ENCODE measurements at places on chromosomes 1 and 21. TPM values are rescaled to one million over a fixed set of nuclear protein-coding genes. Genes with fewer than 3 reads are reported as not detected.

Gene MYCL
- polyA plus RNA-seq = 10.1 TPM

GRCh38 chr1:2594001-2594640 lies 7.5 kb downstream of the PRXL2B start:
- no peak for DNase-seq

- no peak for DNase-seq
These were observed at the start of gene TMCO4 for GRCh38 chr1:19799230-19800075. TMCO4 (minus strand) TSS chr1:19799916; CDS start chr1:19780758, 19,158 bp downstream.

GRCh38 chr1:50108497-50109059 lies at the start of gene ELAVL4:
ELAVL4 (plus strand) TSS chr1:50108920; CDS start chr1:50109190, 270 bp downstream.
- DNase-seq = no peak

Gene NMNAT2
- polyA plus RNA-seq = 4.6 TPM

DNA sequence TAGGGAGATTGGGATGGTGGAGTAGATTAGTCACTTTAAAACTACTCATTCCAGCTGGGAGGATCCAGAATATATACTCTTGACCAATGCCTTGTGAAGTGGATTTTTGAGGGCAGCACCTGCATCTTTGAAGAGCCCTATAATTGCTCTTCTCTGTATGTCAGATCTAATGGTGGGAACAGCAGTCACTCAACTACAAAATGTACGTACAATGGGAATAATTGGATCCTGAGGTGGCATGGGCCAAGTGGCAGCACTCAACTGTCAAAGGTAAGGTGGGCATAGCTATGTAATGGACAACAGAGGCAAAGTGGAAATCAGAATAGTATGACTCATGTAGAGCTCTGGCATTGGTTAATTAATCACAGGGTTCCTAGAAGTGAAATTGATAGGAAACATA lies 51.6 kb upstream of the KIAA0040 start:
- DNase-seq = no peak

DNA sequence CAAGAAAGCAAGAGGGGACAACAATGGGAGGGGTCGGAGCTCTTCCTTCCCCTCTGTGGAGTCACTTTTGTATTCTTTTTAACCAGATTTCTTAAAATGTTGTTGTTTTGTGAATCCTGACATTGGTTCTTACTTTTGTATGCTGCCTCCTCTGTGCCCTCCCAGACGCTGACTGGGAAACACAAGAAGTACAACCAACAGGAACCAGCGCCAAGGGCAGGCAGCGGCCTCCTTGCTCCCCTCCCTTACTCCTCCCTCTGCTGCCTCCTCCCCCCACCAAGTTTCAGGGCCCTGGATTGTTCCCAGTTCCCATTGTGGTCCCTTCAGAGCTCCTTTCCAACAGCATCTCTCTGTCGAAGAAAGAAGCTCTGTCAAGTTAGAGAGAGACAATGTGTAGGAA lies 111.1 kb downstream of the BRINP2 start:
- no peak for DNase-seq

DNA sequence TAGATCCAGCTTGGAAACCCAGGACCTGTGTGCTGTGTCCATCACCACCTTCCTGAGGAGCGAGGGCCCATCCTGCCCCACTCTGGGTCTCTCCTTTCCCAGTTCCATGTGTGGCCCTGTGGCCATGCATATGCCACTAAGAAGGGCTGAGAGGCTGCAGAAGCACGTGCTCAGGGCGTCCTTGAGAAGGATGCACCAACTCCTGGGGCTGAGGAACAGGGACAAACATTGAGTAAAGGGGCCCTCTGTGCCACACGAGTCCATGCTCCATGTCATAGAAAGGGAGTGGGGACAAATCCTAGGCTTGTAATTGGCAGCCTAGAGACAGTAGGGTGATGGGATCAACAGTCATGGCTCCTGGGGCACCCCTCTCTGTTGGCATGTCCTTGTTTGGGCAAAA lies 8.4 kb downstream of the ETV3L start:
- DNase-seq = no peak

DNA sequence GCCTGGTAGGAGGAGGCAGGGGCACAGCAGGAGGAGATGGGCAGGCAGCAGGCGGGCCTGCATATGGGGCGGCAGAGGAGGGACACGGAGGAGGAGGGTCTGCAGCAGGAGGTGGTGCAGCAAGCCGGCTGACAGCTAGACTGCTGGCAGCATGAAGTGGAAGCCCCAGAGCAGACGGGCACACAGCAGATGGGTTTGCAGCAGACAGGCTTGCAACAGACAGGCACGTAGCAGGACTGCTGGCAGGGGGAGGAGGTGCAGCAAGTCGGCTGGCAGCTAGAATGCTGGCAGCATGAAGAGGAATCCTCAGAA lies 615 bp downstream of the KRTAP10-5 start:
- DNase-seq = no peak

Gene SPRR2A
- polyA plus RNA-seq = not detected

DNA sequence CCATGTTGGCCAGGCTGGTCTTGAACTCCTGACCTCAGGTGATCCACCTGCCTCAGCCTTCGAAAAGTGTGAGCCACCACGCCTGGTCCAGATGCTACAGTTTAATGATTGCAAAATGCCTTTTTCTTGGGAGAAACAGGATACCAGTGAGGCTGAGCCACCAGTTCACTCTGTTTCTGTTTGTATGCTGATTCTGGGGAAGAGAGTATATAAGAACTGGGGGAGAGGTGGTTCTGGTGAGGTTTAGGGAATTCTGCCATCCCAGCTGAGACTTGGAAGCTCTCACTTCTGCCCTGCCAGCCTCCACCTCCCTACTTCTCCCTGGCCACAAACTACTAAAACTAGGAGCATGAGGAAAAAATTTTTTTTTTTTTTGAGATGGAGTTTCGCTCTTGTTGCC lies 8.1 kb upstream of the PMF1 start:
- DNase-seq = no peak

DNA sequence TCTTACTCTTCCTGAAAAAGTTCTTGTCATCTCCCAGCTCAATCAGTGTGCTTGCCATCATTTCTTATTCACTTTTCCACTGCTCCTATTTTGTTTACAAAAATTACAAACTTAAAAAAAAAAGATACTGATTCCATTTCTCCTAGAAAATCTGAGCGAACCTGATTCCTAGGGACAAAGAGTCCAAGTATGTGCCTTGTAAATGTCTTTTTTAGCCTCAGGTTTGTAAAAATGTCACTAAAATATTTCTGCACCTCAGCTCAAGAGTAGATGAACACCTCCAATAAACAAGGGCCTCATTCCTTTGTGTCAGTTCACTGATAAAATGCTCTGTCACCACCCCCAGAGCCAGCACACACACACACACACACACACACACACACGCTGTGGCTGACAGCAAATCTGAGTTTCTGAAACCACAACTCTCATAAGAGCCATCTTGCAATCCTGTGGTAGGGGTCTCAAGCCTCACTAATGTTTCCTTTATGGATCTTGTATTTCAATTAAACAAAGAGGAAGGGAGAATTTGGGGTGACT lies 299.2 kb downstream of the PBX1 start:
- no peak for DNase-seq

DNA sequence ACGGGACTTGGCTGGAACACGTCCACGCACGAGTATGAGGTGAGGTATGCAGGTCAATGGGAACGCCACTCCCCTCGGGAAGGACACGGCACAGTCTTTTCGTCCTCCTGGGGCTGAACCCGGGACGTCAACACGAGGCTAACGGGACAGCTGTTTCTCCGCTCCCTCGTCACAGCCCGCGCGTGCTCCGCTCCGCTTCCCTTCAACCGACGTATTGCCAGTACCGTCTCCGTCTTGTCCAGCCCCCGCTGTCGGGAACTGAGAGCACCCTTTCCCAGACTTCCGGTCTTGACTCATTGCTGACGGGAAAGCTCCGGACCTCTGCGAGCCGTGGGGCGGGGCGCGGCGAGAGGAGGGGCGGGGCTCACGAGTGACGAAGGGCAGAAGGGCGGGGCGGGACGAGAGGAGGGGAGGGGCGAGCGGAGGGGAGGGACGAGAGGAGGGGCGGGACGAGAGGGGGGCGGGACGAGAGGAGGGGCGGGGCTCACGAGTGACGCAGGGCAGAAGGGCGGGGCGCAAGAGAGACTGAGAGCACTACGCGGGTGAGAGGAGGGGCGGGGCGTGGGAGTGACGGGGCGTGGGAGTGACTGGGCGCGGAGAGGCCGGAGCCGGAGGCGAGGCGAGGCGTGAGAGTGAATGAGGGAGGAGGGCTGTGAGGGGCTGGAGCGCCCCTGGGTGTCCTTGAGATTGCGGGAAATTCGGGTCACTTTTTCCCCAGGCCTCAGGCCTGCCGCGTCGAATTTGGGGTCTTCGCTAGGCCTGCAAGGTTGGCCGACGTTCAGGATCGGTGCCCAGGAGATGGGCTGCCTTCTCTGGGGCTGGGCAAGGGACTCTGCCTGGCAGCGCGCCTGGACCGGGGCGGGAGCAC lies 22.2 kb upstream of the CFAP126 start:
- peak; percentile 95 for DNase-seq

Gene EBNA1BP2
- 81.9 TPM for polyA plus RNA-seq

Gene VWA5B1
- 1.8 TPM for polyA plus RNA-seq

Gene LAMC2
- polyA plus RNA-seq = 6.4 TPM

Gene OR2T12
- polyA plus RNA-seq = 0.03 TPM

Gene LMX1A
- not detected for polyA plus RNA-seq

- no peak for DNase-seq
These were observed 93.9 kb downstream of the ADAMTS1 start for GRCh38 chr21:26751305-26751704.

Gene BNIPL
- 4.6 TPM for polyA plus RNA-seq

Gene SLC45A3
- polyA plus RNA-seq = 10.5 TPM

DNA sequence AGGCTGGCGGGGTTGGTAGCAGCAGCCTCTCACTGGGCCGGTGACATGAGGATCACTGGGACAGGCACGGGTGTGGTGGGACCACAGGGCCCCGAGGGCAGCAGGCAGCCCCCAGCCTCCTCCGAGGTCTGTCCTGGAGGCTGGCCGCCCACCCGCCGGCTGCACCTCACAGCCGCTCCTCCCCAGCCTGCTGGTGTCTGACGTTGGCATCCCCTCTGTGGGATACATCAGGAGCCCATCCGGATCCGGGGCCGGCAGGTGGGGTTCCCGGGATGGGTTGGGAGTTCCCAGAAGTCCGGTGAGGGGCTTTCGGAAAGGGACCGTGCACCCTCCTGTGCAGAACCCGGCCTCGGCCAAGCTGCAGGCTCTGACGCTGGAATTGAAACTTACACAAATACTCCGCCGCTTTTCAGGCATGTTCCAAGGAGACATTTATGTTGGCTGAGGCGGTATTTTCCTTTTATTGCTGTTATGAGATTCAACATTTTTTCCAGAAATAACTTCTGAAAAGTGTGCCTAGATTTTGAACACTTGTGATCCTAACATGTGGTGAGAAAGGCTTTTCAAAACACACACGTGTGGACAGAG lies 142.1 kb upstream of the ARHGEF16 start:
- DNase-seq = no peak

Gene GSTM5
- 71.1 TPM for polyA plus RNA-seq

DNA sequence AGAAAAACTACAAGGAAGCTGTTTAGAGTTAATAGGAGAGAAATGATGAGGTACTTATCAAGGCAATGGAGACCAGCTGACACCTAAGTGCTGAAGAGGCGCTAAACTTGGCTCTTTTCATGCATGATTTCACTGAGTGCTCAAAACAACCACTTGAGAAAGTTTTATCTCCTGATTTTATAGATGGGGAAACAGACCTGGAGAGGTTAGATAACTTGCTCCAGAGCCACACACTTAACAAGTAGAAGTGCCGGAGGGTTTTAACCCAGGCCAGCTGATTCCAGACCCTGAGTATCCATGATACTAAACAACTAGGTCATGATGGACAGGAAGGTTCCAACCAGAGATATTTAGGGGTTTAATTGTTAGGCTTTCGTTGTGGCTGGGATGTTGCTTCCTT lies 25.9 kb downstream of the UBE2U start:
- no peak for DNase-seq

- no peak for DNase-seq
These were observed 1.5 kb upstream of the PMVK start for GRCh38 chr1:154937988-154938386.

DNA sequence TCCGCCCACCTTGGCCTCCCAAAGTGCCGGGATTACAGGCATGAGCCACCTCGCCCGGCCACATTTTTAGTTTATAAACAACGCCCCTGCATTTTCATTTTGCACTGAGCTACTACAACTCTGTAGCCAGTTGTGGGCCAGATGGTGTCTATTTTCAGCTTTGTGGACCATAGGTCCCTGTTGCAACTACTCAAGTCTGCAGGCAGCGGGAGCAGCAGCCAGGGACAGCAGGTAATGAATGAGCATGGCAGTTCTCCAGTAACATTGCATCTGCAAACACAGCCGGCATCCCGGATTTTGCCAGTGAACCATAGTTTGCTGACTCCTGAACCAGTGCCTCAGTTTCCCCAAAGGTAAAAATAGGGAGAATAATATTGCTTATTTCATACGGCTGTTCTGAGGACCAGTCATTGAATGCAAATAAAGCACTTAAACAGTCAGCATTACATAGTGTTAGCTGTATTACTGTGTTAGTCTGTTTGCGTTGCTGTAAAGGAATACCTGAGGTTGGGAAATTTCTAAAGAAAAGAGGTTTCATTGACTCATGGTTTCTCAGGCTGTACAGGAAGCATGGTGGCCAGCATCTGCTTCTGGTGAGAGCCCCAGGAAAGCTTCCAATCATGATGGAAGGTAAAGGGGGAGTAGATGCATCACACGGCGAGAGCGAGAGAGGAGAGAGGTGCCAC lies 65.5 kb upstream of the SLC45A1 start:
- no peak for DNase-seq

Gene IL20
- not detected for polyA plus RNA-seq

GRCh38 chr1:84967666-84968065 lies 29.2 kb downstream of the MCOLN2 start:
- no peak for DNase-seq

DNA sequence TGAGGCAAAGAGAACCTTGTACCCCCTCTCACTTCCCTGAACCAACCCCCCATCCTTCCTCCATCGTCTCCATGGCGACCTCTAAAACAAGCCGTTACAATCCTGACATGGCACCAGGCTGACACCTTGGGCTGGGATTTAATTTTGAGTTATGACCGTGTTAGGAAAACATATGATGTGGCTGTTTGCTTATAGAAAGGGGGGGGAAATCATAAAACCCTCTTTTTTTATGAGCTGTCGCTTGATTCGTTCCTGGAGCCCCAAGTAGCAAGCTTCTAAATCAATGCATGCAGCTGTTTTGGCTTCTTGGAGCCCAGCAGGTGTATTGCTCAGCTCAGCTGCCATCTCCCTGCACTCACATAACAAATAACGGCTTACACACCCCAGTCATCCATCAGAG lies 301.2 kb upstream of the SPAG17 start:
- peak; percentile 21 for DNase-seq

DNA sequence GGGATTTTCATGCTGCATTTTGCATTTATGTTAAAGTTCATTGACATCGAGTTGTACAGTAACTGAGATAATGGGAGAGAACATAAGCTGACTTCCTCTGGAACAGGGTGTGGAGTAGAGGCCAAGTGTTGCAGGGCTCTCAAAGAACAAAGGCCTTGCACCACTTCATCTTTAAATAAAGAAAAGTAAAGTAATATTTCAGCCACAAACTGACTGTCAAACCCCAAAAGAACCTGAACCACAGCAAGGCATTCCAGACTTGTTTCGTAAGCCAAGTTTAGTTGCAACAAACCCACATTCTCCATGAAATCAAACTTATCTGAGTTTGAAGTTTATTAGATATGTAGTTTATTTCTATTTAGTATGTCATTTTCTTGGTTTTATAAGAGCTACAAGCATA lies 19.1 kb upstream of the HMGCS2 start:
- DNase-seq = no peak

Gene PPM1J
- polyA plus RNA-seq = 2.0 TPM
